ENCODE measurements at places on chromosomes 6 and 20.
A peak's percentile ranks its signal among the peaks of the same experiment; 100 is the strongest.

DNA sequence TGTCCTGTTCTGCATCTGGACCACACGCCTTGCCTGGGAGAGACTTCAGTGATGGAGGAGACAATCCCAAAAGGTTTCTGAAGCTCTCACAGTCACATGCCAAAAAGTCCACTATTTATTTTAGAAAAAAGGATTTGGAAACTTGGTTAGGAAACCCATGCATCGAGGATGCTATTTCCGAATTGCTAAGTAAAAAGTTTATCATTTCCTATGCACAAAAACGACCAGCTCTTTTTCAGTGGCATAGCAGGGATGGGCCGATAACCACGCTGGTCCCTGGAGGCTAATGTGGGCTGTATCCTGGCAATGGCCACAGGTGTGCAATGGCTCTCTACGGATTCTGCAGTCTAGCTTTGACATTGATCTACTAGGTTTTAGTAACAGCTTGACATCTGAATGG lies 33.9 kb downstream of the RAMACL start:
- no peak for DNase-seq

DNA sequence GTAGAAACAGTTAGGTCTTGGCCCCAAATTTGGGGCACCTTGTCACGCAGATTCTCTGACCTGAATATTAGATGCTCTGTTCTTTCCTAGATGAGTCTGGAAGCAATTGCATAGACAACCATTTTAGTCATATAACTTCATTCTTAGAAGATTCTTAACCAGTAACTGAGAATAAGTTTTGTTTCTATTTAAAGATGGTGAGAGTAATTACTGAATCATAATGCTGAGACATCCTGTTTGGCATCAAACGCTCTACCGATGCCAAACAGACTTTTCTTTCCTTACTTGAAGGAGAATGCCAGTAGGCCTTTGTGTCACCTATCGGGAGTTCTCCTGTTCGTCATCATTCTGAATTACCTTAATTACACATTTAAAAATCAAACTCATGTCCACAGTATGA lies 131.6 kb upstream of the ID4 start:
- no peak for DNase-seq

DNA sequence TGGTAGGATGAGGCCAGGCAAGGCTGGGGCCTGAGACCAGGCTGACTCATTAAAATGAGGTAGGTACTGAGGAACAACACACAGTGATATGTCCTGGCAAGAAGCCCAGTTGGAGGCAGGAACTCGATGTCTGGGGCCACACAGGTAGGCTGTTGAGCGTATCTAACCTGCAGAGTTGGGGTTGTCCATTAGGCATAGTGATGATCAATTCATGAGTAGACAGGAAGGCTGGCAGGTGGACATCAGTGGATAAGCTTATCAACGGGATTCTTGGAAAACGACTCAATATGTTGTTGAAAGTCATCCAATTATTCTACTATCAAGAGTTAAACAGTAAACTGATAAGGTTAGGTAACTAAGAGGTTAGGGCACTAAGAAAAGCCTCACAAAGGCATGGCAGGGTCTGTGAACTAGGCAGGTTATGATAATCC lies 193.2 kb upstream of the COL21A1 start:
- no peak for DNase-seq

DNA sequence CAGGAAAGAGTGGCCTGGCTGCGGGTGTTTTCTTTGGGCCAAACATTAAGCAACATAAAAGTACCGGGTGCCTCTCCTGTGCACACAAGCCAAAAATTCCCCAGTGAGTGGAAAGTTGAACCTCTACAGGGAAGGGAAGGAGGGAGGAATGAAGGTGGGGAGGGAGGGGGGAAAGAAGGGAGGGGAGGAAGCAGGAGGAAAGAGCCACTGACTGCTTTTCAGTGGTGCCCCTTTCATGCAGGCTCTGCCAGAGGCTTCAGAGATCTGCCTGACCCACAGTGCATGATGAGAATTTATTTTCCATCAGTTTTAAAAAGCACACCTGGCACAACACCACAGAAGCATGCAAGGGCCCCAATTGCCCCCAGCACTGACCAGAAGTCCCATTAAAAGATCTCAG lies 27.5 kb upstream of the AVP start:
- no peak for DNase-seq

GRCh38 chr20:41173161-41173721 lies 35.9 kb downstream of the PLCG1 start:
- peak; percentile 60 for DNase-seq

DNA sequence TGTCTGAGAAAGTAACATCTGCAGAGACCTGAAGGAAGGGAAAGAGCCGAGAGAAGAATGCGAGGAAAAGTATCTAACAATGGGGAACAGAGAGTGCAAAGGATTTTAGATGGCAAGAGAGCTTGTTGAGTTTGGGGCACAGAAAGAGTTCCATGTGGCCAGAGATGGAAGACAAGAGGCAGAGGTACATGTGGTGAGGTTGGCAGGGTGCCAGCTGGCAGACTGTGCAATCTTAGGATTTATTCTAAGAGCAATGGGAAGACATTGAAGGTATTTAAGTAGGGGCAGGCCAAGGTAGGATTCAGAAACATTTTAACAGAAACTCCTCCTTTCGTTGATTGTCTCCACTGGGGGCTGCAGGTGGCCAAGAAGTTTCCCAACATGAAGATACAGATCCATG lies 20.4 kb upstream of the LBP start:
- DNase-seq: no peak

DNA sequence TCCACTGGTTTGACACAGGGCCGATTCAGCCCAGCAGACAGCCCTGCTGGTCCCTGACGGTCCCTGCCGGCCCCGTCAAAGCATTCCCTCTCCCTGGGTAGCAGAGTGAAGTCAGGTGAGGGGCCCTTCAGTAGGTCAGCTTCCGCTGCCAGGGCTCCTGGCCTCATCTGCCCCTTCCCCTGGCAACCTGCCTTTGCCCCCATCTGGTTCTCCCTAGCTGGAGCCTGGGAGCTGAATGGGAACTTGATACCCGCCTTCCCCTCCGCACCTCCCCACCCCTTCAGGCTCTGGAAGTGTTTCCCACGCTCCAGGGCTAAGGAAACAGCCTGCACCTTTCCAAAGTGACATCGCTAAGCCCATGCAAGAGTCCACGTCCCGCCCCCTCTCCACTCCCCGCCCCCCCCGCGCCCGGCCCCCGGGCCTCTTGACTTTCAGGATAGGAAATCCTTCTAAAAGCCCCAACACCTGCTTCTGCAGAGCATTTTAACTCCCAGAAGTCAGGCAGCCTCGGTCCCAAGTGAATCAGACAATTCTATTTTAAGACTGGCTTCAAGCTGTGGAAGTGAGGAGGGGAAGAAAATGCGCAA lies 53.3 kb downstream of the ISM1 start:
- DNase-seq: no peak

DNA sequence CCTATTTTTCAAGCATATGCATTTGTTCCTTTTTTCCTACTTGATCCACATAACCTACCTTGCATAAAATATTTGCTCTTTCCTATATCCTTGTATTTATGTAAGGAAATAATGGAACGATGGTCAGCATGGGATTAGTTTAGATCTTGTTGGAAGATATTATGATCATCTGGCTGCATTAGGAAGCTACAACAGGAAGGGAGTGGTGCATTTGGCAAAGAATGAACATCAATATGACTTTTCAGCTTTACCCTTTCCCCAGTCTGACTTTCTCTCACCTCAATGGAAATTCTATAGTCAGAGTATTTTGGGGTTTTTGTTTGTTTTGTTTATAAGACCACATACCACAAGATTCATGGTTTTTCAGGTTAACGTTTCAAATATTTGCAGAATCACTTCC lies 66.0 kb downstream of the HS3ST5 start:
- DNase-seq: no peak

DNA sequence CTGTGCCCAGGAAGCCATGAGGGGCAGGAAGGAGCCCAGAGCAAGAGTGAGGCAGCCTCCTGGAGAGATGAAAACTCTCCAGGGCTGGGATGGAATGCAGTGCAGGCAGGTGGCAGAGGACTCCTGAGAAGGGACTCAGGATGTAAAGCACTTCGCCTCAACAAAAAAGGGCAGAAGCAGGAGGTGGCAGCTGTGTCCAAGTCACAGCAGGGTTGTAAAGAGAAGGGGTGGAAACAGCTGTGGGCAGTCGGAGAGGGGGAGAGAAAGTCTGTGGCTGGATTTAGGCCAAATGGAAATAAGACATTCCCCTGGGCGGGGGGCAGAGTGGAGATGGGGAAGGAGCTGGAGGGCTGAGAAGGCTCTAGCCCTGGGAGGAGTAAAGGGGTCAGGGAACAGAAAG lies 34.9 kb downstream of the CYP21A2 start:
- no peak for DNase-seq

- no peak for DNase-seq
Measured at GRCh38 chr6:168158980-168159349, 80.0 kb upstream of the FRMD1 start.

- peak; percentile 74 for DNase-seq
Measured at GRCh38 chr6:33314515-33314942, 651 bp upstream of the TAPBP start.

DNA sequence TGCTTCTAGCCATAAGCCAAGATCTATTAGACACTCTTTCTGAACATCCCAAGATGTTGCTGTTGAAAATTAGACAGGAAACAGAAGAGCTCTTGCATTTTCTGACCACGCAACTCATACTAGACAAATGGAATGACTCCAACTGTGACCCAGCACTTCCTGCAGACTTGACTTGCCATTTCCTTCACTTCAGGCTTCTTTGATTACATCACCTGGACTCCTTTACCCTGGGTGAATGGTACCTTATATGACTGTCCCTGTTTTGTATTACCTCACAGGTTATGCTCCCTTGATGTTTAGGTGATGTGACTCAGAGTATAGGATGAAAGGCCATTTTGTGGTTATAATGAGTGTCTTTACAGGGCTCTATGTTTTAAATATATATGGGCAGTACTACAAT lies 236.1 kb downstream of the BMP2 start:
- DNase-seq: no peak

GRCh38 chr6:13404228-13404891 lies 76.0 kb upstream of the TBC1D7 start:
- DNase-seq: no peak

DNA sequence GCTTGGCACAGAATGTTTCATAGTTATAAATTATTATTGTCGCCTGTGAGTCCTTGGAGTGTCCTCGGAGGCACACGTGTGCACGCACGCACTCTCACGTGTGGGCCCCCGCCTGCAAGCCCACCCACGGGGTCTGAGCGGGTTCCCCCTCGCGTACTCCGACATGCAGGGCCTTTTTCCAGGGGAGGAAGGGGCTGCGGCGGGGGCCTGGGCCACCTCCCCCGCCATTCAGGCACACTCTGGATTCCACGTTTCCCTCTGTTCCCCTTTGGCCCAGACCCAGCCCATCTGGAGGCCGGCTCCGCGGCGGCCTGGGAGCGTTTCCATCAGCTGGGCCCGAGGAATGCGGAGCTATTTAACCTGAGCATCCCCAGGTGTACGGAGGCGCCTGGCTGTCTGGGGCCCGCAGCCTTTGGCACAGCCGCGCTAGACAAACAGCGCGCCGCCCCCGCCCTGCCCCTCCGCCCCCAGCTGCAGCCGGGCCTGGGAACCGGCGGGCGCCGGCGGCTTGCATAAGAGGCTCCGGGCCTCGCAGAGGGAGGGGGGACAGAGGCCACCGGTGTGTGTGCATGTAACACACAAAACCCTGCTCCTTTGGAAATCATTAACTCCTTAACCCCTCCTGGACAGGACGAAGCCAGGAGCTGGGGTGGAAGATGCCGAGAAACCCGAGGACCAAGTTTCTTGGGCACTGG lies 3.3 kb downstream of the ID1 start:
- DNase-seq: no peak

DNA sequence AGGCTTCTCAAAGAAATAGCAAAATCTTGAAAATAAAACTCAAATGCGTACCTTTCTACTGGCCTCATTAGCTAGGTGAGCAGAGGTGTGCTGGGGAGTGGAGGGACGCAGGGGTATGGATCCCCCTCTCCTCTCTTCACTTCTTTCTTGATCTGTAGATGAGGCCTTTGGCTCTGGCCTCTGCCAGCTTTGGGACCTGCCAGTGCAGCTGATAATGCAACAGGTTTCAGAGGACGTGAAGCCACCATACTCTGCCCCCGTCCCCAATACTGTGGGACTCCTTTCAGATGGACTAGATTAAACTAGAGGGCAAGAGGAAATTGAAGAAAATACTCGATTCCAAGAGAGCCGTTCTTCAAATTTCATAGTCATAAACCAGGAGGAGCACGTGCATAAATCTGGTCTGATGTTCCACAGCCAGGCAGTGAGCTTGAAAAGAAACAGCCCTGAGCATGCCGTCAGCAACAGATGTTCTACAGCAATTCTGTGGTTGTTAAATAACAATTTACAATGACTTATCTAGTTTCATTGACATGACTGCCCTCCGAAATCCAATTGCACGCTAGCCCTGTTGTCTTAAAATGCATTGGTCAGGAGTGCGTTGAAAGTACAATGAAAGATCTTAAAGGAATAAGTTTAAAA lies 245.3 kb upstream of the FOXQ1 start:
- DNase-seq: no peak

GRCh38 chr20:15265581-15266309 lies 928.3 kb upstream of the FLRT3 start:
- DNase-seq: no peak
